NCI-H2171 (cell line): ENCODE measurements at places on chromosomes 7 and 10.

GRCh38 chr7:25562673-25563182 lies 334.4 kb upstream of the NPVF start:
- DNase-seq, result no peak

GRCh38 chr10:84933402-84933801 lies 605.0 kb downstream of the CCSER2 start:
- DNase-seq, result no peak

GRCh38 chr7:6168477-6168868 lies 104.0 kb downstream of the CYTH3 start:
- peak; percentile 48 for DNase-seq

DNA sequence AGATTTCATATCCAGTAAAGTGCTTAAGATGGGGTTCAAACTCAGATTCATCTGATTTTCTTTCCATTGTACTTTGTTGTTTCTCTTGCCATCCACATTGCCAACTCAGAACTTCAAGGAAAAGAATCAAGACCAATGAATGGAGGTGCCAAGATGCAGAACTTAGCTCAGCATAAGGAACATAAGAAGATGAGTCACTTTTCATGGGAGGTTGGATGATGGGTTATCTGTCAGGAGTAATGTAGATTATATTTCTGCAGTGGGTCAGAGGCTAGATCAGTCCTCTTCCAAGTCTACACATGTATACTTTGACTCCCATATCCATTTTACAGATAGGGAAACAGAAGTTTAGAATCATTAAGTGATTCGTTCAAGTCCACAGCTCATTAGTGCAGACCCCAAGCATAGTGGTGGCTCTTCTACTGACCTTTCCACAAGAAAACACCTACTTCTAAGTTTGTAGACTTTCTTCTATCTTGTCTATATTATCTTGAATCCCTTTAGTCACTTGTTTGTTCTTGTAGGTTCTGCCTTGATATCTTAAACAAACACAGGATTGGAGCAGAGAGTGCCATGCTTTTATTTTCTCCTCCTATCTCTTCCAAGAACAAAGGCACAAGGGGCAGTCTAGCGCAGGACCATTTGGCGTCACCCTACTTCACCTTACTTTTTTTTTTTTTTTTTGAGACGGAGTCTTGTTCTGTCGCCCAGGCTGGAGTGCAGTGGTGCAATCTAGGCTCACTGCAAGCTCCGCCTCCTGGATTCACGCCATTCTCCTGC lies 14.0 kb upstream of the ADD3 start:
- DNase-seq, result no peak

GRCh38 chr7:140059273-140060242 lies 3.2 kb downstream of the PARP12 start:
- no peak for DNase-seq

DNA sequence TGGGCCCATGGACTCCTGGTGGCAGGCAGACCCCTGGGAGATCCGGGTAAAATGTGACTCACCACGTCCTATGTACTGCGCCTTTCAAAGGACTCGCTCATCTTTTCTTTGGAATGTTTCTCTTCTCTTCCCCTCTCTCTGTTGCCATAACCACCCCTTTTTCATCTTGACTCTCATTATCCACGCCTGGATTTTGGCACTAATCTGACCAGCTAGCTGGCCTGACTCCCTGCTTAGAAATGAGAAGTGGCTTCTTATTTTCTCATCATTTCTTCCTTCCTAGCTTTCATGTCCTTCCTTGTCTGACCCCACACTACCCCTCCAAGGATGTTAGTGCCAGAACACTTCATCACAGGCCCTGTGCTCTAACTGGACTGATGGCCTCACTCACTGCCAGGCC lies 98.0 kb upstream of the FAM171A1 start:
- DNase-seq, result no peak

DNA sequence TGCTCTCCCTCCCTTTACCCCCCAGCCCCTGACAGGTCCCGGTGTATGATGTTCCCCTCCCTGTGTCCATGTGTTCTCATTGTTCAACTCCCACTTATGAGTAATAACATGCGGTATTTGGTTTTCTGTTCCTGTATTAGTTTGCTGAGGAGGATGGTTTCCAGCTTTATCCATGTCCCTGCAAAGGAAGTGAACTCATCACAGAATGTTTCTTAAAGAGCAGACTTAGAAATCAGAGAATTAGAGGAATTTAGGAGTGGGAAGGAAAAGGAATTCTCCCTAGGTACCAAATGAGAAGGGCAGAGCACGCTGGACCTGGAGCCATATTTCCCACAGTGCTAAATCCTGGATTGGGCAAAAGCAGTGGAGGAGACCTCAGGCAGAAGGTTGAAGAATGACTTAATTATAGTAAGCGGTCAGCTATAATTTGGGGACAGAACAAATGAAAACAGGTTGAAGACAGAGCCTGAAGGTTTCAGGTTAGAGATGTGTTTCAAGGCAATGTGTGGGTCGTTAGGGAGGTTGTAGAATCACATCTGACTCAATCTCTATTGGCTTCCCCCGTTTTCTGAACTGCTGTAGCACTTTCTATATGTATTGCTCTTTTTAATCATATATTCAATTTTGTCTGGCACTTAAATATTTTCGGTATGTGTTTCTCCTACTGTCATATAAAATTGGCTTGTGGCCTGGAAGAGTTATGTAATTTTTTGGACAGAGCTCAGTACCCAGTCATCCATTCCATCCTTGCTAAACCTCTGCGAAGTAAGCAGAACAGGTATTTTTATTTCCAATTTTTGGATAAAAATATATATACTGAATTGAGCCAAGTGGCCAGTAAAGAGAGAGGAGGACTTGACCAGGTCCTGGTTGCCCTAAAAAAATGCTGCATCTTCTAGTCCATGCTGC lies 210.5 kb upstream of the KLF6 start:
- DNase-seq, result no peak

GRCh38 chr7:25812086-25812850 lies 339.7 kb upstream of the NFE2L3 start:
- no peak for DNase-seq

GRCh38 chr10:6204063-6204340 lies 1.3 kb downstream of the PFKFB3 start:
- no peak for DNase-seq

GRCh38 chr10:86139066-86139657 lies 227.4 kb downstream of the GRID1 start:
- no peak for DNase-seq

- no peak for DNase-seq
Observed at GRCh38 chr7:107998150-107998549, 4.8 kb downstream of the LAMB1 start.

- no peak for DNase-seq
Observed at GRCh38 chr10:31990937-31991336, 62.3 kb upstream of the ARHGAP12 start.

DNA sequence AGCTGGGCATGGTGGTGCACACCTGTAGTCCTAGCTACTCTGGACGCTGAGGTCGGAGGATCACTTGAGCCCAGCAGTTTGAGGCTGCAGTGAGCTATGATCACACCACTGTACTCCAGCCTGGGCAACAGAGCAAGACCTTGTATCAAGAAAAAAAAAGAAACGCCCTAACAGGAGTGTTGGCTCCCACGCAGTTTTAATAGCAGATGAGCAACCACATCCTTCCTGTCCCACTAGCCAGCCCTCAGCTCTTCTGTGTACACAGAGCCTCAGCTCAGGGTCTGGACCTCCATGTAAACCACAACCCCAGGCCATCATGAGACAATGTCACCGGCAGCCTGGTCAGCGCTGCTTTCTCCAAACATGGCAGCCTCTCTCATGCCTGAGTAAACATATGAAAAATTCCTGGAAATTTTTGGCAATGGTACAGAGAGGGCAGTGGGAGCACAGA lies 108.2 kb downstream of the PIP4K2A start:
- DNase-seq, result no peak

DNA sequence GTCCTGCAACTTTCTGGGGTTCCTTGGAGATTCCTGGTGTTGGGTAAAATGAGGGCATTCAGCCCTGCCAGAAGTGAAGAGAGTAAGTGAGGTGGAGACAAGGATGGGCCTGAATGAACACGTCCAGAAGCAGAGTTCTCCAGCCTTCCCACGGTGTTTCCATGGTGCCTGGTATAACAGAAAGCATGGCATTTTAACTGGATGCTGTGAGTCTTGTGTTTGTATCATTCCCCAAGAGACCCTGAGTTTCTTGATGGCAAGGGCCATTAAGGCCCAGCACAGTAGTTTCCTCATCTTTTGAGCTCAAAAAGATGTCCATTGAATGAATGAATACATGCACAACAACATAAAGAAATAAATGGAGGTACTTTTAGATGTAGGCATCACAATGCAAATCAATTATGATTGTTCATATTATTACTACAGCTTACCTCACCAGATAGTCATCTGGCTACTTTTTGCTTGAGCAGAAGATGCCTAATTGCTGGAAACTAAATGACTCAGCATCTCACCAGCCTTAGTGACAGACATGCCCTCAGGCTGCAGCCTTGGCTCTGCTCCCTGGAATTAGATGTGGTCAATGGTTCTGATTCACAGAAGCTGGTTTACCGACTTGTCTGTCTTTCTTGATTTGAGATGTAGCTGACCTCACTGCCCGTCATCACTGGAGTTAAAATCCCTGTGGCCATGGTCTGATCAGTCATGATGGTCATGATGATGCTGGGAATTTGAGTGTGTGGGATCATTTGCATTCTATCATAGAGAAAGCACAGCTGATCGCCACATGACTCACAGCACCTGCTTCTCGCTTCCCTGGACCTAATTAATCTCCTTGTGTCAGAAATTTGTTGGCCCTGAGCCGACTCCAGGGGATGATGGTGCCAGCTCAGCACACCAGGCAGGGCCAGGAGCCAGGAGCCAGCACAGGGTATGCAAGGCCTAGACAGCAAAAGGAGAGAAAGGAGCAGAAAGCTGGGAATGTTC lies 83.9 kb downstream of the CXCL12 start:
- peak; percentile 35 for DNase-seq

- DNase-seq, result no peak
Observed at GRCh38 chr10:130885021-130885655, 426.4 kb downstream of the TCERG1L start.

DNA sequence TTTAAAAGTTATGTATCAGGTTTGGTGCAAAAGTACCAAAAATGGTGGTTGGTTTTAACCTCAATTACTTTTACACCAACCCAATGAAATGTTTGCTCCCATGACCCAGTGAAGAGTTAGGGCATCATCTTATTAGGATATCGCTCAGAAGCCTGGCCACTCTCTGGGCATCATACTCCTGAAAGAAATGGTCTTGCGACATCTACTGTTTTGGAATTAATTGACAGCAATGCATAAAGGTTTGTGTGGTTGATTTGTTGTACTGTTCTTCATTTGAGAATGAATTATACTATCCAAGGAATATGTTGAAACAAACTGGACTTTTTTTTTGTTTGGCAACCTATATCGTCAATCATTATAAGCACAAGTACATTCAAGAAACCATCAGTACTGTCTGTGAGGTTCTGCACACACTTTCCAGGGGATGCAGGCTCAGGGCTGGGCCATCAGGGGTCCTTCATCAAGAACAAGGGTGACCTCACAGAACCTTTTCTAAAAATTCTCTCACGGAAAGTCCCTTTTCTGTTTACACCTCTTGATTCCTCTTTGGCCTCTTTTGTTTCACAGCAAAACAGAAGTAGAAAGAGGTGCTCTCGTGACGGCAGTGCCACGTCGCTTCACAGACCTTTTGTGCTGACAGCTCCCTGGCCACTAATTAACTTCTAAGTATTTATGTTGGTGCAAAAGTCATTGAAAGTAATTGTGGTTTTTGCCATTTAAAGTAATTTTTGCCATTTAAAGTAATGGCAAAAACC lies 117.2 kb upstream of the KLF6 start:
- no peak for DNase-seq

- DNase-seq, result no peak
Observed at GRCh38 chr10:124959564-124959963, 17.6 kb downstream of the ZRANB1 start.

- no peak for DNase-seq
Observed at GRCh38 chr7:47482013-47482875, 99.7 kb downstream of the TNS3 start.

DNA sequence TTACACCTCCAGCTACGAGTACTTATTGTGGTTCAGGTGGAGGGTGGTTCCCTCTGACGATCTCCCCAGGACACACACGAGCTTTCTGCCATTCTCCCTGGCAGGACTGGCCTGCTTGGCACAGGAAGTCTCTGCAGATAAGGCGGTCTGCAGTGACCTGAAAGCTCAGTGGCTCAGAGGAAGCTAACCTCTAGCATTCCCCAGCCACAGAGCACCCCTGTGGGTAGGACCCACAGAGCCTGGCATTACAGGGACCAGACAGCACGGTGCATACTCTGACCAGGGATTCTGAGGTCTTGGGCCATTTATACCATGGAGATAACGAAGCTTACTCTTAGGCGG lies 1.9 kb upstream of the GPR146 start:
- DNase-seq, result no peak

DNA sequence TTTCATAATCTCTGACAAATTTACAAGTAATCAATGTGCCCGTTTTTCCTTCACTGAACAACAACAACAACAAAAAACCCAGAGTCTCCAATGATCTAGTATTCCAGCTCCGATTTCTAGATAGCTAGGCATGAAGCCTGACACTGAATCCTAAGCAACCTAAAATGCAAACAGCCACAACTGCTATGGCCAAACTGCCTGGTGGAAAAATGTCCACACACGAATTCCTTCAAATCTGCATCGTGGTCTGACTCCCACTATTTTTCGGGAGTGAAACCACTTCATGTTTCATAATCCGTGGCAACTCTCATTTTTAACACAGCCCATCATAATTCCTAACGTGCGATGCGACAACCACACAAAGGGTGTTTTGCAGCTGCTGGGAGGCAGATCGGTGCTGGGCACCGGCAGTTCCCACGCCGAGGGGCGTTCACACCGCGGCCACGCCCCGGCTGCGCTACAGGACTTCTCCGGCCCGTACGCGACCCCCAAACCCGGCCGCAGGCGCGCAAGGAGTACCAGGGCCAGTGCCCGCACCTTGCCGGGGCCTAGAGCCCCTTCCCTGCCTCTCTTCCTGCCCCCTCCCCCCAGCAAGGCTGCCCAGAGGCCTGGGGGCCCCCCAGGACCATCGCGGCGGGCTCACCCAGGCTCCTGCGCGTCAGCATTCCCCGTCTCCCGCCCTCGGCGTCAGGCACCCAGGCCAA lies 814 bp downstream of the RUFY2 start:
- peak; percentile 5 for DNase-seq

DNA sequence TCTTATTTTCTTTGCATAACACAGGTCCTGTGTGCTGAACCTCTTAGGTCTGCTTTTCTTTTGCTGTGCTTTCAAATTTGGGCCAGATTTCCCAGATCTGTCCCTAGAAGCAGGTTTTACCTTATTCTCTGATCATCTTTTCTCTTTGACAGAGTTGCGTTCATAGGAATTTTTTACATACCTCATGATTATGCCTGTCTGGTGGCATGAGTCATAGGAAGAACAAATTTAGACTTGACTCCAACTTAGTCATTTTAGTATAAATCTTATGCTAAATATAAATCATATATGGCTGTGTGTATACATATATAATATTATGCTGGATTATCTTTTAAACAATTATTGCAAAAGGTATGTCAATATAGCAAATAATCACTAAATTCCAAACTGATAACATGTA lies 1038.9 kb downstream of the GRM8 start:
- DNase-seq, result no peak

- DNase-seq, result no peak
Observed at GRCh38 chr7:115191526-115191925, 269.6 kb downstream of the MDFIC start.
